ENCODE measurements at places on chromosomes 1 and 21.
A peak's percentile ranks its signal among the peaks of the same experiment; 100 is the strongest.

GRCh38 chr1:111483876-111484275, 10.1 kb downstream of the C1orf162 start:
- DNase-seq, result no peak

DNA sequence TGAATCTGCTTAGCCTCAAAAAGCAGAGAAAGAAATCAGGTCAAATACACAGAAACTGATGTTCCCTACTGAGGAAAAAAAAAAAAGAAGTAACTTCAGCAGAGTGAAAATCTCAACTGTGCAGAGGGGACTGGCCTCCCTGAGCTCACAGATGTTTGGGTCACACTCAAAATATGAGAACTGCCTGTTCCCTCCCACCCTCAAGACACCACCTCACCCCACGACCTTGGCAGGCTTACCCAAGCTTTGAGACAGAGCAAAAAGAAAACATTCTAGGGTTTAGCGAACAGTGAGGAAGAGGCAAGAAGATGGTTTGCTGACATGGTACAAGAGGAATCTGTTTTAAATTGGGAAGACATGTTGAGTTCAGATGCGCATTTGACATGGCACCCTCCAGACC, 48.8 kb downstream of the NID1 start:
- peak; percentile 29 for DNase-seq

DNA sequence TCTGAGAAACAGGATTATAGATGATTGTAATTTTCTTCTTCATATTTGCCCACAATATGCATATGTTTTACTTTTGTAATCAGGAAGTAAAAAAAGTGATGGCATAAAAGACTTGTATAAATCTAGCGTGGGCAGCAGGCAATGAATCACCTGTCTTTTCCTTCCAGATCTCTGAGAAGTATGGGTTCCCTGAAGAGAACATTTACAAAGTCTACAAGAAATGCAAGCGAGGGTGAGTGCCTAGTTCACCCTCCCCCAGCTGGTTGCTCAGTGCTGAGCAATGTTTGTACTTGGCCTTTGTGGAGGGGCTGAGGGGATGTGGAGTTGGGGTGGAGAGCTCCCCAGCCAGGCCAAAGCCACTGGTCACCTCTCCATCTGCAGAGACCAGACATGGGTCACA, 30.7 kb downstream of the GRHL3 start:
- DNase-seq, result no peak

DNA sequence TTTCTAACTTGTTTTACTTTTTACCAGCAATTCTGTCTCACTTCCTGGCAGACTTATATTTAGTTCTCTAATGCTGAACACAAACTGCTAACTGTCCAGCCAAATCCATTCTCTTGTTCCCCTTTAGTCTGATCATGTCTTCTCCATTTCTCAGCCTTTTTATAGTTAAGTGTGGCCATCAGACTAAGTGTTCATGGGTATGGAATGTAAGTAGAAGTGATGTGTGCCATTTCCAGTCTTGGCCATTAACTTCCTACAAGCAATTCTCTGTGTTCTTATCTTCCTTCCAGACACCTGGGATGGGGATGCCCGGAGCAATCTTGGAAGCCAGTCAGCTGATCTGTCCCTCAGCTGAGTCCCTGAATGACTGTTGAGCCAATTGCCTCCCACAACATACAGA, 165.8 kb downstream of the ST6GALNAC3 start:
- no peak for DNase-seq

DNA sequence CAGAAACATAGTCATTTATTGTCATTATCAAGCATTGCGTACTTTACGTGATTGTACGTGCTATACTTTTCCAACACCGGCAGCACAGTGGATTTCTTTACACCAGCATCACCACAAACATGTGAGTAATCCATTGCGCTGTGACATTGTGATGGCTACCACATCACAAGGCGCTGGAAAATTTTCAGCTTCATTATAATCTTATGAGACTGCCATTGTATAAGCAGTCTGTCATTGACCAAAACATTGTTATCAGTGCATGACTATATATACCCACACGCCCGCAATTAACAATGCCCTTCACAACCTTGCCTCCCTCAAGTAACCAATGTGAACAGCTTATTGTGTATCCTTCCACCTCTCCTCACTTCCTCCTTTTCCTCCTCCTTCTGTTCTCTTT, 137.6 kb downstream of the ZZZ3 start:
- DNase-seq, result no peak
